ENCODE measurements at places on chromosomes 7 and 10.

GRCh38 chr7:104908636-104909035 lies 105.4 kb upstream of the KMT2E start:
- no peak overlapping the region for H3K27ac ChIP-seq
- no peak for DNase-seq
- no peaks in the 10 kb centered on the region for H3K4me1 ChIP-seq
- no peaks in the 10 kb centered on the region for H3K27me3 ChIP-seq
- H3K4me3 ChIP-seq = no peak overlapping the region

GRCh38 chr7:128076796-128077271 lies 45.6 kb upstream of the LRRC4 start:
- no peak overlapping the region for H3K27ac ChIP-seq
- no peaks in the 10 kb centered on the region for H3K36me3 ChIP-seq
- DNase-seq = no peak
- H3K4me1 ChIP-seq = no peaks in the 10 kb centered on the region
- no peak overlapping the region for H3K4me3 ChIP-seq

GRCh38 chr10:111151595-111152307 lies 74.9 kb downstream of the ADRA2A start:
- no peaks in the 10 kb centered on the region for H3K4me1 ChIP-seq
- H3K27ac ChIP-seq = no peak overlapping the region
- no peak overlapping the region for H3K4me3 ChIP-seq
- H3K27me3 ChIP-seq = peaks cover 1% of the 10 kb centered on the region
- no peak for DNase-seq

DNA sequence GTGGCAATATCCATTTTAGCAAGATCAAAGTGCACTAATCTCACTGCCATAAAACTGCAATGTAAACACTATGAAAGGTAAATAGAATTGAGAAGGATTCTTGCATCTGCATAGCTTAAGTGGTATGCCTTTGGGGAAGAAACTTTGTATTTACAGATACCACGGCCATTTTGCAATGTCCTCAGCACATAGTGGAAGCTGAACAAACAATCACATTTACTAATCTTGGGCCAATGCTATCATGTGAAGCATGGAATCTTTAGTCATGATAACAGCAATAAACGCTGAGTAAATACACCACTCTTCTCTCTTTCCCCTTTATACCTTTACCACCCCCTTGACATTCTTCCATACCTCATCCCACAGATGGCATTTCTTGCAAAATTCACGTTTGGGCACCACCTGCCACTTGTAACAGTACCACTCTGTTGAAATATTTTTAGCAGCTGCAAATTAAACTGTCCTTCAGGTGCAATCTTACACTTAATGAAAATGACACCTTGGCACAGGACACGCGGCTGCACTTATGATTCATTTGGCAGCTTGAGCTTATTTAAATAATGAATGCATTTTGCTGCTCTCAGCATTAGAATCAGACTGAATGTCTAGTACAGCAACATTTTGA lies 171.8 kb downstream of the SEMA3A start:
- no peak overlapping the region for H3K4me3 ChIP-seq
- H3K4me1 ChIP-seq = no peaks in the 10 kb centered on the region
- H3K36me3 ChIP-seq = no peaks in the 10 kb centered on the region
- H3K27me3 ChIP-seq = no peaks in the 10 kb centered on the region
- no peak for DNase-seq
